ENCODE measurements at places on chromosomes 6 and 20. TPM values are rescaled to one million over a fixed set of nuclear protein-coding genes. Genes with fewer than 3 reads are reported as not detected.

DNA sequence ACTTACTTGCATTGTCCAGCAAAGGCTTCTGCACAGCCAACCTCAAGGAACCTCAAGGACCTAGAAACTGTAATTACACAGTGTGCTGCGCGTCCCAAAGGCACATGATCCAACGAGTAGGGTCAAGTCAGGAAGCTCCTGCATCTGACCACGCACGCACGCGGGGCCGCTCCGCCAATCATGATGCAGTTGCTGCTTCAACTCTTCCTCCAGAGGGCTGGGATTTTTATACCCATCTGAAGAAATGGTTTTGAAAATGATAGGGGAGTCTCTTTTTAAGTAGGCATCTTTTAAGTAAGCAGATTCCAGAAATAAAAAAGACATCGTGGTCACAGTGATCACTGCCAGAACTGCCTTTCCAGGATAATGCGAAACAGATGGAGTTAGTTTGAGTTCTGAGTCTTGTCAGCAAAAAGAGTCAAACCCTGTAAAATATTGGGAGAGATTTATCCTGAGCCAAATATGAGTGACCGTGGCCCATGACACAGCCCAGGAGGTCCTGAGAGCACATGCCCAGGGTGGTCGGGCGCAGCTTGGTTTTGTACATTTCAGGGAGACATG lies 34.0 kb downstream of the KIF25 start:
- no peak for DNase-seq

DNA sequence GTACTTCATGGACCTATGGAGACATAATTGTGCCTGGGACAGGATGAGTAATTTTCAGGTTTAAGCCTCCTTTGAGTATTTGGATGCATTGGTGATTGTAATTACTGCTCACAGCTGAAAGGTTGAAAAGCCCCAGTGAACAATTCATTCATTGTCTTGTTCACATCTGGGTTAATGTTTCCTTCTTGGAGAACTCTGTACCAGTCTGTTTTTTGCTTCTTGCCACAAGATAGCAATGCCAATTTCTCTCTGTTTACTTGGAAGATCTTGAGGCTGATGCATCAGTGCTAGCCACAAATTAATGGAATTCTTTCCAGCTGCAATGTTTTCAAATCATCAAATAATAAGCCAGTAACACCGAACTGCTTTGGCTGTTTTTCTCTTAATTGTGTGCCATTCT lies 207.8 kb downstream of the BMP2 start:
- DNase-seq, result no peak

GRCh38 chr6:138198430-138199091 lies 19.7 kb downstream of the PBOV1 start:
- DNase-seq, result no peak

The HS3ST5 gene
- polyA plus RNA-seq, result 2.4 TPM

The TPBG gene
- 5.4 TPM for polyA plus RNA-seq
